ENCODE measurements at places on chromosomes 2 and 18. TPM values are rescaled to one million over a fixed set of nuclear protein-coding genes. Genes with fewer than 3 reads are reported as not detected.

SNORC gene
- 1.6 TPM for total RNA-seq

CCDC102B gene
- total RNA-seq, result 64.7 TPM

ATP5MC3 gene
- total RNA-seq, result 62.0 TPM

PJVK gene
- total RNA-seq, result 2.5 TPM

EEF1B2 gene
- total RNA-seq, result 242 TPM

IL1F10 gene
- total RNA-seq, result not detected

IL1R2 gene
- total RNA-seq, result 0.13 TPM

GPR155 gene
- 9.3 TPM for total RNA-seq

OTOS gene
- total RNA-seq, result not detected

IL36G gene
- total RNA-seq, result not detected

SPEG gene
- total RNA-seq, result 87.2 TPM

SLC30A3 gene
- 0.03 TPM for total RNA-seq

FTCDNL1 gene
- 0.59 TPM for total RNA-seq

METAP1D gene
- total RNA-seq, result 7.3 TPM

CYP26B1 gene
- 1.1 TPM for total RNA-seq

FMNL2 gene
- total RNA-seq, result 58.0 TPM

TMEM200C gene
- total RNA-seq, result 0.13 TPM

ADAM17 gene
- 51.7 TPM for total RNA-seq

FABP1 gene
- not detected for total RNA-seq

CYRIA gene
- 5.5 TPM for total RNA-seq

VIT gene
- 8.9 TPM for total RNA-seq

GKN2 gene
- not detected for total RNA-seq

HOXD4 gene
- total RNA-seq, result 4.6 TPM

BOLL gene
- not detected for total RNA-seq

All from smooth muscle cell of the pulmonary artery (primary cell).